Body of pancreas (tissue), 4 donors: ENCODE measurements at places on chromosomes 4 and X. TPM values are rescaled to one million over a fixed set of nuclear protein-coding genes. Genes with fewer than 3 reads are reported as not detected.

DNA sequence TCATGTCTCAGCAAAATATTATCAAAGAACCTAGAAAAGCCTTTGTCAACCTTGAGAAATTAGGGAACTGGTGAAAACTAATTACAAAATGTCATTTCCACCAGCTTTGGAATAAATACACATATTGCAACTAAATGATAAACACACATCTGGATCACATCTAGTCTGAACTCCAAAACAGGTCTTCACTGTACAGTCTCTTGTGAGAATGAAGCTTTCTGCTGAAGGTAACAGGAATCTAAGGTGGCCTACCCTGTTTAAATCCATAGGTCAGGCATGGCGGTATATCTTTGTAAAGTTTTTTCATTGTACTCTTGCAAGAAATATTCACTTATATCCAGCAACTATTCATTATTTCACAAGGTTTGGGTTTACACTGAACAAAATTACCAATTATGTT lies 1.7 kb downstream of the SH3D19 start:
- H3K36me3 ChIP-seq = no peaks in the 10 kb centered on the region
- H3K4me3 ChIP-seq = no peak overlapping the region
- H3K27me3 ChIP-seq = no peaks in the 10 kb centered on the region
- H3K4me1 ChIP-seq = peaks cover 20% of the 10 kb centered on the region

GRCh38 chr4:152536545-152537182 lies 772 bp upstream of the FBXW7 start:
- peak overlapping the region; percentile 93 for H3K27ac ChIP-seq
- no peak for DNase-seq
- no peaks in the 10 kb centered on the region for H3K36me3 ChIP-seq
- peaks cover 31% of the 10 kb centered on the region for H3K4me1 ChIP-seq
- H3K4me3 ChIP-seq = peak overlapping the region; percentile 75

GRCh38 chr4:127134490-127134889 lies 498.3 kb upstream of the INTU start:
- no peak overlapping the region for H3K27ac ChIP-seq
- H3K36me3 ChIP-seq = no peaks in the 10 kb centered on the region
- H3K4me3 ChIP-seq = no peak overlapping the region
- H3K27me3 ChIP-seq = no peaks in the 10 kb centered on the region
- no peaks in the 10 kb centered on the region for H3K4me1 ChIP-seq
- no peak for DNase-seq

- H3K36me3 ChIP-seq = no peaks in the 10 kb centered on the region
- no peak overlapping the region for H3K4me3 ChIP-seq
- H3K4me1 ChIP-seq = no peaks in the 10 kb centered on the region
- no peak for DNase-seq
- no peaks in the 10 kb centered on the region for H3K27me3 ChIP-seq
Measured at GRCh38 chrX:85114776-85115175, 111.1 kb downstream of the APOOL start.

DNA sequence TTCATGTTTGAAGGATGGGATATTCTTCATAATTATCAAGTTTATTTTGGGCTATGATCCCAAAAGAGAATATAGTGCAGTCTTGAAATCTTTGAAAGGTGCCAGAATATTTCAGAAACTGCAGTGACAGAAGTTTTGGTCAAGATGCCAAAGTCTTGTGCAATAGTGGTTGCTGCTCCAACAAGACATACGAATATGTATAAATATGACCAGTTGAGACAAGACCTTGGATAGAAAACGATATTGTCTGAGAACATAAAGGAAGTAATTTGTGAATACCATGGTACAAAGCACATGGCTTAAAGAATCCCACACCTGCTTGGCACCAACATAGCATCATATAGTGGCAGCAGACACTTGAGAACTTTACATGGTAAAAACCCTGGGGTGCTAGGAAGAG lies 48.6 kb upstream of the AMELX start:
- no peak overlapping the region for H3K4me3 ChIP-seq

Gene XPNPEP2
- total RNA-seq = 0.52 TPM

Gene GAB3
- 0.66 TPM for total RNA-seq

Gene MID2
- total RNA-seq = 5.6 TPM

DNA sequence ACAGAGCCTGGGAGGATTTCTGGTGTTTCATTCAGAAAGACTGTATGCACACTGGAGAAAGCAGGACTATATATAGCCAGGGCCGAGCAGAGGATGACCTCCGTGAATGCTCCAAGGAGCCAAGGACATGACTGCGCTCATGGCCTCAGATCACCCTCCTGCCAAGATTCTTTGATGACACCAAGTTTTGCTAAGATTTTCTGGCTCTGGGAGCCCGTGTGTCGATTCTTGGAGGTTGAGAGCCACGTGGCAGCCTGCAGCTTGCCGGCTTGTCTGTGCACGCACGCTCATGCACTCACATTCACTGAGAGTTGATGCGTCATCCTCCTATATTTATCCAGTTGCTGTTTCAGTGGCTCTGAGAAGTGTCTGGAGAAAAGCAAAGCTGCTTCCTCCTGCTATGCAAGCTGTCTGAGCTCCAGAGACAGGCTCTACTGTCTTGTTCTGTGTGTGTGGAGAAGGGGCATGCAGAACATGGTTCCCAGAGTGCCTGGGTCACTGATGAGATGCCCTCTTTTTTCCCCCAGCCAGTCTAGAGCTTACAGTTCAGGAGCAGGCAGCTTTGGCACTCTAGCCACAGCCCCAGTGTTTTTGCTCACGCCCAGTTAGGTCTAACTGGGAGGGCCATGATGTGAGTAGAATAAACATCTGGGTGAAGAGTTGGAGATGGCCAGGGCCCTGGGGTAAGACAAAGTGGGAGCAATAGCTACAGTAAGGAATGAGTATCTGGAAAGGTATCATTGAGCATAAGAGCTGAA lies 64.9 kb upstream of the SCOC start:
- H3K4me1 ChIP-seq = peaks cover 7% of the 10 kb centered on the region
- no peak overlapping the region for H3K27ac ChIP-seq
- H3K27me3 ChIP-seq = no peaks in the 10 kb centered on the region
- H3K4me3 ChIP-seq = no peak overlapping the region
- no peaks in the 10 kb centered on the region for H3K36me3 ChIP-seq

DNA sequence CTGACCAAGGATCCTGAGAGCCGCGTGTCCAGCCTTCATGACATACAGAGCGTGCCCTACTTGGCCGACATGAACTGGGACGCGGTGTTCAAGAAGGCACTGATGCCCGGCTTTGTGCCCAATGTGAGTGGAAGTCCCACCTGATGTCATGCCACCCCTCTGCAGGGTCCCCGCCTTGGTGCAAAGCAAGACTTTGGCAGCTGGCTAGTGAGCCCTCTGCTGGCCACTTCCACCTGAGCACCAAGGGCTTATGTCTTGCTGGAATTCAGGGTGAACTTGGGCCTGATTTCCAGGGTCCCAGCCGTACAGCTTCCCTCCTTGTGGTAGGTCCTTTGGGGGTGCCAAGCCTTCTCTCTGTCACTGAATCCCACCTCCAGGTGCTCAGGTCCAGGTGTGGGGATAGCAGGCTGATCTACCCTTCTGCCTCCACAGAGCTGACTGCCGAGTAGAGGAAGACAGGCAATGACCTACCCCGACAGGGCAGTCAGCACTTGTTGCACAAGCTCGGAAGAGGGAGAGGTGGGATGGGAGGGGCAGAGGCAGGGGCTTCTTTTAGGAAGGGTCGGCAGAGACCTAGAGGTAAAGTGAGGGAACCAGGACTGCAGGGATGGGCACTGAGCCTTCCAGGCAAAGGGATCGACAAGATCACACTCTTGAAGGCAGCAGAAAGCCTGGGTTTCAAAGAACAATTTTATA lies 248.1 kb downstream of the EVC2 start:
- no peaks in the 10 kb centered on the region for H3K36me3 ChIP-seq
- no peak overlapping the region for H3K27ac ChIP-seq
- peak; percentile 16 for DNase-seq
- no peaks in the 10 kb centered on the region for H3K4me1 ChIP-seq
- no peak overlapping the region for H3K4me3 ChIP-seq

DNA sequence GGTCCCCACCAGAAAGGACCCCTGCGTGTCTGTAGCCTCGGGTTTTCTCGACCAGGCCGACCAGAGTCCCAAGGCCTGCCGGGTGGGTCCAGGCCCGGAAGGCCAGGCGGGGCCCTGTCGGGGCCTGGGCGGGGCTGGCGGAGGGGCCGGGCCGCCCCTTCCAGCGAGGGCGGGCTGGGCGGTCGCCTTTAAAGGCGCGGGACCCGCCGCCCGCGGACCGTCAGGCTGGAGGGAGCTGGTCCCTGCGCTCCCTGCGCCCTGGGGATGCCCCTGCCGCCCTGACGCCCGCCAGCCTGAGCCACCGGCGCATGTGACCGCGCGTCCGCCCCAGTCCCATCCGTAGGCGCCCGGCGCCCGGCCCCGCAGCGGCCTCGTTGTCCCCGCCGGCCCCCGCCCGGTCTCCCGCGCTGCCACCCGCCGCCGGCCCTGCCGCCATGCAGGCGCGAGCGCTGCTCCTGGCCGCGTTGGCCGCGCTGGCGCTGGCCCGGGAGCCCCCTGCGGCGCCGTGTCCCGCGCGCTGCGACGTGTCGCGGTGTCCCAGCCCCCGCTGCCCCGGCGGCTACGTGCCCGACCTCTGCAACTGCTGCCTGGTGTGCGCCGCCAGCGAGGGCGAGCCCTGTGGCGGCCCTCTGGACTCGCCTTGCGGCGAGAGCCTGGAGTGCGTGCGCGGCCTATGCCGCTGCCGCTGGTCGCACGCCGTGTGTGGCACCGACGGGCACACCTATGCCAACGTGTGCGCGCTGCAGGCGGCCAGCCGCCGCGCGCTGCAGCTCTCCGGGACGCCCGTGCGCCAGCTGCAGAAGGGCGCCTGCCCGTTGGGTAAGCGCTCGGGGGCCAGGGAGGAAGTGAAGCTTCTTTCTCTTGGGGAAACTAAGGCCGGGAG lies at the start of gene HTRA3:
Gene HTRA3 (plus strand): TSS at position 220 of the 883 bp plus-strand sequence. CDS start 215 bp downstream, at position 435.
- no peaks in the 10 kb centered on the region for H3K27me3 ChIP-seq
- DNase-seq = no peak
- H3K36me3 ChIP-seq = no peaks in the 10 kb centered on the region
- no peak within 1 kb of the TSS for H3K27ac ChIP-seq
- H3K4me1 ChIP-seq = peaks cover 15% of the 10 kb centered on the region

Gene GLUD2
- total RNA-seq = 4.0 TPM

GRCh38 chr4:73741031-73741749 lies 821 bp downstream of the CXCL8 start:
- H3K4me1 ChIP-seq = peaks cover 11% of the 10 kb centered on the region
- H3K27ac ChIP-seq = no peak overlapping the region
- no peaks in the 10 kb centered on the region for H3K36me3 ChIP-seq

Gene PABPC1L2A
- not detected for total RNA-seq

DNA sequence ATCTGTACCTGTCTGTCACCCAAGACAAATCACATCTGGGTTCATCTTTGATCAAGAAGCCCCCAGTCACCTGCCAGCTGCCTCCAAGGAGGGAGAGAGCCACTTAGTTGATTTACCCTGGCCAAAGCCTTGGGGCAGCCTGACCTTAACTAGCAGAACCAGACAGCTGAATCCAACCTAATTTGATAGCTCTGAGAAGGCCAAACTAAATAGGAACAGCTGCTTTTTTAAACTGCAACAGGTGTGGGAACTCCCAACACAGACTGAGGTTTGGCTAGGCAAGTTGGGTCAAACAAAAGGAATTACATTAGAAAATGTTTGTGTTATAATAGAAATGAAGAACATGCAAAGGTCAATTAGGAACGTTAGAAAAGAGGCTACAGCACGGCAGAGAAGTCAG lies 375.7 kb downstream of the NLGN4X start:
- no peaks in the 10 kb centered on the region for H3K4me1 ChIP-seq
- peak; percentile 1 for DNase-seq
- H3K4me3 ChIP-seq = no peak overlapping the region
- no peaks in the 10 kb centered on the region for H3K36me3 ChIP-seq
